Left lobe of liver (tissue), 2 donors: ENCODE measurements at places on chromosomes 7 and 10.

DNA sequence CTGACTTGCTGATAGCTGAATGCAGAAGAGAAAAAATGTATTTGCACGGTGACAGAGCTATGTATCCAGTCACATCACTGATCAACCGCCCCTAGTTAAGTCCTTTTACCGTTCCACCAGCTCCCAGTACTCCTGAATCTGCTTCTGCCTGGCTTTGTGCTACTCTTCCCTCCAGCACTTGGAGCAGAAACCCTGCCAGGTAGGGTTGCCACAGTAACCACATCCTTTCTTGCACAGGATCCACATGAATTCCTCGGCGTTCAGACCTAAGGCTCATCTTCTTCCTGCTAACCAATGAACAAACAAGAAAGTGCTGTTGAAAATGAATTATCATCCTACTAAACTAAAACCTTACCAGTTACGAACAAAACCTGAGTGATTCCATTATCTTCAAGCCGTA, 52.0 kb upstream of the KCTD7 start:
- no peak for DNase-seq

- DNase-seq: no peak
These were observed 46.1 kb upstream of the EXOC6 start for GRCh38 chr10:92801978-92802872.

GRCh38 chr10:86359111-86359510, 7.5 kb downstream of the GRID1 start:
- no peak for DNase-seq

- DNase-seq: no peak
These were observed 41.9 kb downstream of the RNLS start for GRCh38 chr10:88541116-88541626.

DNA sequence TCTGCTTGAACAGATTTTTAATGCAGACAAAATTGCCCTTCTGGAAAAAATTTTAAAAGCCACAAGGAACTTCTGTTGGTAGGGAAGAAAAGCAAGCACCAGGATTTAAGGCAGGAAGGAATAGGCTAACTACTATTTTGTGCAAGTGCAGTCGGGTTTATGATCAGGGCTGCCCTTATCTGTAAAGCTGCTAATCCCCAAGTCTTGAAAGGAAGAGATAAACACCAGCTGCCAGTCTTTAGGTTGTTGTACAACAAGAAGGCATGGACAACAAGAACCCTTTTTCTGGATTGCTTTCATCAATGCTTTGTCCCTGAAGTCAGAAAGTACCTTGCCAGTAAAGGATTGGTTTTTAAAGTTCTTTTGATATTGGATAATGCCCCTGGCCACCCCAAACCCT, 40.7 kb downstream of the RALA start:
- no peak for DNase-seq

- no peak for DNase-seq
These were observed 316.5 kb upstream of the IMMP2L start for GRCh38 chr7:111878785-111879184.

- no peak for DNase-seq
These were observed 39.6 kb downstream of the TET1 start for GRCh38 chr10:68599771-68600040.

GRCh38 chr7:75623390-75624133, 115.2 kb downstream of the HIP1 start:
- DNase-seq: no peak

GRCh38 chr10:3413937-3414666, 241.5 kb upstream of the PITRM1 start:
- peak; percentile 31 for DNase-seq

GRCh38 chr7:70387217-70387616, 744.7 kb upstream of the GALNT17 start:
- DNase-seq: no peak

DNA sequence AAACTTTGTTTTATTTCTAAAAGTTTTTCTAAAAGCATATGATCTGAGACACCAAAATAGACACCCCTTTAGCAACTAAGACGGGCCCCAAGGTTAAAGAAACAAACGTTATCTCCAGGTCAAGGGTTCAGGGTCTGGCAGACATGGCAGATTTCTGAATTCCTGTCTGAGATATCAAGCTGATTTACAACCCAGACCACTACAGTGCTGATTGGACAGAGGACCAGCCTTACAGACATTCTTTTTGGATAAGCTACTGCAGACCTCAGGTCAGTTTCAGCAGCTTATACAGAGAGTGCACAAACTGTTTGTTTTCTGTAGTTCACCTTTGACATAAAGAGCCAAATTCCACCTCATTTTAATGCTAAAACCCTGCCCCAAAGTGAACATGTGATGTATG, 34.8 kb downstream of the SVOPL start:
- DNase-seq: no peak

DNA sequence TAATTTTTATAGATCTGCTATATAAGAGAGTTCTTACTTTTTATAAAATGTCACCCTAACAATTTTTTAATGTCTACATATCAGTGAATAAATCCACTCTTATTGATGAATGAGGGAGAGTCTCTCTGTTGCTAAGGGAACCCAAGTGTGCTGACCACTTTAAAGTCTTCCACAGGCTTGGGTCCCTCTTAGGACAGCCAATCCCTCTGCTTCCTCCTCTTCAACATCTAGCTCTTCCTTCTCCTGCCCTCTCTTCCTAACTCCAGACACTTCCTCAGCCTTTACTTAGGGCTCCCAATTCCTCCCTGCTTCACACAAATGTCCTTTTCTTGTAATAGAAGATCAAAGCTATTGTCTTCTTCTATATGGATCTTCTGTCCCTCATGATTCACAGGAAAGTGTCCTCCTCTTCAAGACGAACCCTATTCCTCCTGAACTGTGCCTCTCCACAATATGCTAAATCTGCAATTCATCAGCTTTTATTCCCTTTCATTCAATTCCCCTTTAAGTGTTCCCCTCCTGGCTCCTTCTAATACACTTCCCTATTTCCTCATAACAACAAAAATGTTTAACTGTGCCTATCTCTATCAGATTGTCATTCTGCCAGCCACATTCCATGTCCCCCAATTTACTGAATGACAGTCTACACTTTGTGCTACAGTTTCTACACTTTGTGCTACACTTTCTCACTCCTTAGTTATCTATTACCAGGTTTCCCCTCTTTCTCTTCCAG, 37.7 kb downstream of the CDK6 start:
- DNase-seq: no peak

DNA sequence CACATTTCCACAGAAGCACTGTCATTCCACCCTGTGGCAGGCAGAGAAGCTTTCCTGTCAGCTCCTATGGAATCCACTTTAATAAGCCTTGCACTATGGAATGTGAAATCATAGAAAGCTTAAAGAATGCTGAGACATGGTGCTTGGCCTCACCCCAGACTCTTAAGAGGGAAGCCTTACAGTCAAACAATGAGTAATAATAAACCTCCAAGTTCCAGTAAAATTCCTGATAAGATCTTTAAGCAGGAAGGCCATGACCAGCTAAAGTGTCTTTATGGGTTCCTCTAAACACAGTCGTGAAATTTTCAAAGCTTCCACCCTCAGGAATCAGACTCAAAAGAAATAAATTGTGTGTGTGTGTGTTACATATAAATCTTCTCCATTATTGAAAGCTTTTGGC, 11.9 kb upstream of the TEX36 start:
- no peak for DNase-seq

- DNase-seq: no peak
These were observed 5.6 kb upstream of the AIFM2 start for GRCh38 chr10:70137927-70138883.

DNA sequence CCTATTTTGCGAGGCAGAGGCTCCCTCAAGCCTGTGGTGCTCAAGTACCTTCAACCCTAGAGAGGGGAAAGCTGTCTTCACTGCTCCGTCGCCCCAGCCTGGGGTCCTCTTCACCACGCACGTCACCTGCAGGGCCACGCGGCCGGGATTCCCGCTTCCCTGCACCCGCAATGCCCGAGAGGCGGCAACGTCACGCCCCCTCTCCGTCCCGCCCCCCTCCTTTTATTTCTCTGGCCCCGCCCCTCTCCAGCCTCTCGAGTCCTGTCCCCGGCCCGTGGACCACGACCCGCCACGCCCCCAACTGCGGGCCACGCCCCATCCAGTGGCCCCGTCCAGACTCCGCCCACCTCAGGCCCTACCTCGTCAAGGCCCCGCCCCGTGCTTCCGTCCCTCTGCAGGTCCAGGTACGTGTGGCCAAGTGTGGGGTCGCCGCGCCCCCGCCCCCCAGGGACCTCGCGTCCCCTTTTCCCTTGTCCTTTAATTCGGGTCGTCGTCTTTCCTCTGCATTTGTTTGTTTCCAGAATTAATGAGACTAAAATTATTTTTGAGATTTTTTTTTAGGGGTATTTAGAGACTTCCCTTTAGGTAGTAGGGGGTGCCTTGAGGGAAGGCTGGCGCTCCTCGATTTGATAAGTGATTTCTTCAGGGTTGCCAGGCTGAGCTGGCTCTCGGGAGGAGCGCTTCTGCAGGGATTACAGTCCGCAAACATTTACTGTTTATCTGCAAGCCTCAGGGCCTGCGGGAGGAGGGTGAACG, 69.8 kb upstream of the BAIAP2L1 start:
- DNase-seq: peak; percentile 60

DNA sequence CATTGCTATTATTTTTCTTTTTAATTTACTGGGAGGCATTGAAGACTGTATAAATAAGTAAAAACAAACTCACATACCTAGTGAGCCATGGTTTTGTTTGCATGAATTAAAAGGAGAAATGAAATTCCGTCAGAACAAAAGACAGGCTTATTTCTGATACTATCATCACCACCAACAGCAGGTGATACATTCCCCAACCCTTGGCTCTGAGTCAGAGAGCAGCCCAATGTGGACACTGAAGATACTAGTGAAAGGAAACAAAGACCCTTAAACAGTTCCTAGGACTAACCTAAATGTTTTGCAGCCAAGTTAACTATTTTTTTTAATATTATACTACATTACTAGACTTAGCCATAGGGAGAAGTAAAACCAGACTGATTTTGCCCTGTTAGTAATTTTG, 31.6 kb downstream of the CHRM2 start:
- no peak for DNase-seq

GRCh38 chr7:140640060-140640637, 464 bp downstream of the DENND2A start:
- no peak for DNase-seq

DNA sequence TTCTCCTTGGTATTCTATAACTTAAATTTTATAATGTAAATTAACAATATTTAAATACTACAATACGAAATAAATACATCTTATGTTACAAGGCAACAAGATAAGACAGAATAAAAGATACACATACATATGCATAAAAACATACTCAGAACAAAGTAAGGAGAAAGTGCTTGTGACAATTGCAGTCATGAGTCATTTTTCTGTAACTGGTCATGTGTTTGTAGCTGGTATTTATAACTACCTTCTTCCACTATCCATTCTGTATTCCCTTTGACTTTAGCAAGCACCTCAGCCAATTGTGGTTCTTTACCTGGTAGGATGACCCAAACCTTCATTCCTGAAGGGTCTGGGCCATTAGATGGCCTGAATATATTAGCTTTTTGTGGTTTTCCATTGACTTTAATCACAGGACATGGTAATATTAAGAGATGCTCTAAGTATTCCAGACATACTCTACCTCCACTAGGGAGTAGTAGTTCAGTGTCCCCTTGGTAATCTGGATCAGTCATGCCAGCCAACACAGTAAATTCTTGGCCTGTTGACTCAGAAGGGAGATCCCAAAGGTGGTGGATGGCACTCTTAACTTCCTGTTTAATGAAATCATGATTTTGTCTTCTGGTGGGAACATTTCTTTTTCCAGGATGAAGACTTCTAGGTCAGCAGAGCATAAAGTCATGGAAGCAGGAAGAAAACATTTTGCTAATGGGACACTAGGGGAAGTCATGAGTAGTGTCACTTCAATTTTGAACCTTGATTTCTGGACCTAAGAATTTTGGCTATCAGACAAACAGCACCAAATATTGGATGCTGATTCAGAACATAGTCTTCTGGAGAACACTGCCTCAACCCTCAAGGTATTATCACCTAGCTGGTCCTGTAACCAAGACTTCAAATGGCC, 733.7 kb upstream of the IGFBP3 start:
- no peak for DNase-seq

DNA sequence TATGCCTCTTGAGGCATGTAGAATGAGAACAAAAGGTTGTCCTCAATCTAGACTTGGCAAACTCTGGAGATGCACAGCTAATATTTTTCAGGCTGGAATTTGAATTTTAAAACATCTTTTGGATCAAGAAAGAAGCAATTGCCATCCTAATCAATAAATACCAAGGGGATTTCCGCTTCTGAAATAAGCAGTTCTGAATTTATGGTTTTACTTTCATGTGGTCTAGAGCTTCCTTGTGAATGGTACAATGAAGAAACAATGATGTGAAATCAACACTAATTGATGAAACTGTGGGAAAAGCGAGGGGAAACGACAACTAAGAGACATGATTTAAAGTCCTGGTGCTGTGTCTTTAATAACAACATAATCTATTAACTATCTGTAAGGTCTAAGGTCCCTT, 1202.7 kb downstream of the SORCS3 start:
- DNase-seq: no peak

- DNase-seq: no peak
These were observed 196.4 kb upstream of the PCLO start for GRCh38 chr7:83359108-83359507.

GRCh38 chr10:49255883-49256282, 43.1 kb upstream of the C10orf71 start:
- DNase-seq: no peak

DNA sequence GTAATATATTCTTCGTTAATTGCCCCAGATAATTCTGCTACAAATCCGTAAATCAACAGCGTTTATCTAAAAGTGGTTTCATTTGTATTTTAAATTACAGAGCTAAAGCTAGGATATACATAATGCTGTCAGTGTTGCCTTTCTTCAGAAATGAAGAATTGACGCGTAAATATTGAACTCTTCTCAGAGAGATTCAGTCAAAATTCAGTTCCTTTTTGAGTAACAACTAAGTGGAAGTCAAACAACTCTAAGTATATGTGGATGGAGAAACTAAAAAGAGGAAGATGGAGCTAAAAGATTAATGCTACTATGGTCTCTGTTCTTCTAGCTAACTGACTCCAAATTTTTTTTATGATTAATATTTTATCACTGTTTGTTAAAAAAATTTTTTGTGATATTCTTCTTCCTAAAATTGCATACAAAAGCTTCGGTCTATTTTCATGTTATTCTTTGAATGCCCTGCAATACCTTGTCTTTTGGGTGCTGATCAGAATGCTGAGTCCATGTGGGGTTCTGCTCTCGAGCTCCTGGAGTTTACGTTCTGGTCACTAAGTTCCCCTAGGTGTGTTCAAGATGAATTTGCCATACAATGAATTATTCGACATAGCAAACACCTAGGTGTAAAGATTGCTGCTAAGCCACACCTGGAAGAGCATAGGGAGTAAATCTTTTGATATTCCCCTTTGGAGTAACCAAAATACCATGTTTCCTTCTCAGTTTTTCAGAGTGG, 20.7 kb downstream of the MDFIC start:
- DNase-seq: no peak

DNA sequence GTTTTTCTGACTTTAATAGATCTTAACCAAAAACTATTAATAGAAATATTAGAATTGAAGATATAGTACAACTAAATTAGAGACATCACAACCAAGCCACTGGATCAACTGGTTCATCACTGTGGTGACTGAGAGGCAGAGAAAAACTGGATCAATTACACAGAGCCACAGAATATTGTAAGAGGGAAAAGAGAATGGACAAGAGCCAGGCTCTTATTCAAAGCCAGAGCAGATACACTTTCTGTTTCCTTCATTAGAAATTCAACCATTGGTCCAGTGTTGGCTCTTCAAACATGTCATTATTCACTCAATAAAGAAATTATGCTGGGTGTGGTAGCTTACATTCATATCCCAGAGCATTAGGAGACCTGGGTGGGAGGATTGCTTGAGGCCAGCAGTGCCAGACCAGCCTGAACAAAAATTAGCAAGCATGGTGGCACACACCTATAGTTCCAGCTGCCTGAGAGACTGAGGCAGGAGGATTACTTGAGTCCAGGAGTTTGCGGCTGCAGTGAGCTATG, 295.1 kb downstream of the NEBL start:
- no peak for DNase-seq
